ENCODE measurements at places on chromosomes 5 and 9.
A peak's percentile ranks its signal among the peaks of the same experiment; 100 is the strongest.

GRCh38 chr9:126611592-126612325 is 2.0 kb upstream of the LMX1B start:
- DNase-seq = peak; percentile 42

DNA sequence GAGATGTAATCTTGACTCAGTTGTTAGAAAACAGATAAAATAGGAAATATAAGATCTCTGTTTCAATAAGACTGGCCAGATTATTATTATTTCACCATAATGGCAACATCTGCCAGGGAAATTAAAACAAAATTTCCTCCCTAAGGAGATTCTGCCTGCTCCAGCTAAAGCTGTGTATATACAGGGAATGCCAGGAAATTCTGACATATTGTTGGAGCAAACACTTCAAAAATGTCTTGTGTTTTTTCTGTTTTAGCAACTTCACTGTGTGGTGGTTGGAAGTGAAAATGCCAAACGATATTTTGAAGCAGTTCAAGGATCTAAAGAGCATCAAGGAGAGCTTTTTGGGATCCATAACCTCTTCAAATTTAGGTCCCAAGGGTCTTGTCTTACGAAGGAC is 90.8 kb downstream of the ERCC6L2 start:
- DNase-seq = no peak

DNA sequence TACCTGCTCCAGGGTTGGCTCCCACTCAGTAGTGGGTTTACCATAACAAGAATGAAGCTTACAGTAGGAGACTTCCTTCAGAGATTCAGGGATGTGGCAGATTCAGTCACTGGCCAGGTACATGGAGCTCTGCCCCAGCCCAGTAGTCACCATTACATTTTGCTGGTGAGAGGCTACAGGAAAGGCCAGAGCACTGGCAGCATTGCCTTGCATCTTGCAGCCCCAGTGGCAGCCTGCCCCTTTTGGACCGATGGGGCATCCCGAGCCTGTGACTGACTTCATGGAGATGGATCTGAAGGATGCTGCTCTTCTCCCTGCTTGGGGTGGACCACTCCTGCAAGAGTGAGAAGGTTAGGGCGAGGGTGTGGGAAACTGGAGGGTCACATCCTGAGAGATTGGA is 16.8 kb downstream of the TAS2R1 start:
- no peak for DNase-seq

DNA sequence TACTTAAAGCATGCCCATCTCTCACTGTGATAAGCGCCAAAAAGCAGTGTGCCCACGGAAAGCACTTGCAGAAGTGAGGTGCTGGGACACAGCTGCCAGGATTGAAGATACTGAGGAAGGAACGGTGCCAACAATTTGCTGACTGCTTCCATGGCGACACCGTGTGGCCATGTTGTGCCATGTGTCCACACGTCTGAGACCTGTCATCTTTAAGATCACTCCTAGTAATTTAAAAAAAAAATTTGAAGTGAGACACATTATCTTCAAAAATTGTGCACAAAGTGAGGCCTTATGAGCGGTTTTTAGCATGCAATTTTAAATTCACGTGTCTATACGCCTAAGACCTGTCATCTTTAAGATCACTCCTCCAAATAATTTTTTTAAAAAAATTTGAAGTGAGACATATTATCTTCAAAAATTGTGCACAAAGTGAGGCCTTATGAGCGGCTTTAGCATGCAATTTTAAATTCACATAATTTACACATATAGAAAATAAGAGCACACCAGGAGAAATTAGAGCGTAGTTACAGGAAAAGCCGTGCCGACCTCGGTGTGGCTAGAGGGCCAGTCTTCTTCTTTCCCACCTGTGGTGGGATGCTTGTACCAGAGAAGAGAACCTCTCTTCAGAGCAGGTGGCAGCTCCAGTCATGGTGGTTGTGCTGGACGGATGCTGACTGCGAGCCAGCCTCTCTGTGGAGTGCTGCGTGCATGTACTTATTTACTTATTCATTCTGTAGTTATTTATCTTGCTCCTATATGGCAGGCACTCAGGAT is 21.4 kb upstream of the FLT4 start:
- DNase-seq = no peak

DNA sequence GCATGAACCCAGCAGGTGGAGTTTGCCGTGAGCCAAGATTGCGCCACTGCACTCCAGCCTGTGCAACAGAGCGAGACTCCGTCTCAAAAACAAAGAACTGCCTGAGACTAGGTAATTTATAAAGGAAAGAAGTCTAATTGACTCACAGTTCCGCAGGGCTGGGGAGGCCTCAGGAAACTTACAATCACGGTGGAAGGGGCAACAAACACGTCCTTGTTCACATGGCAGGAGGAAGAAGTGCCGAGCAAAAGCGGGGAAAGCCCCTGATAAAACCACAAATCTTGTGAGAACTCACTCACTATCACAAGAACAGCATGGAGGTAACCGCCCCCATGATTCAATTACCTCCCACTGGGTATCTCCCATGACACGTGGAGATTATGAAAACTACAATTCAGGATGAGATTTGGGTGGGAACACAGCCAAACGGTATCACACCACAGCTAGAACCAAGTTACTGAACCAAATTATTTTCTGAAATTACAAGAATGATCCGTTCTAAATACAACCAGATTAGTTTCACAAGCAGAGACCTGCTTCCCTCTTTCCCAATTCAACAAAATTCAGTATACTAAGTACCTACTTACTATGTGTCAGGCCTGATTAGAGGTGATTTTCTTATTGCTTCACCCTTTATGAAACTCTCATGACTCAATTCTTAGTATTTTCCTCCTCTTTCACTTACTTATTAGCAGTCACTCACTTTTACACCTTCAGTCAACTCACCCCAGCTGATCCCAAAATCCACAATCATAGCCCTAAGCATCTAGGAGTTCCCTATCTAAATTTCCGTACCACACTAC is 8.4 kb downstream of the UBTD2 start:
- peak; percentile 10 for DNase-seq

DNA sequence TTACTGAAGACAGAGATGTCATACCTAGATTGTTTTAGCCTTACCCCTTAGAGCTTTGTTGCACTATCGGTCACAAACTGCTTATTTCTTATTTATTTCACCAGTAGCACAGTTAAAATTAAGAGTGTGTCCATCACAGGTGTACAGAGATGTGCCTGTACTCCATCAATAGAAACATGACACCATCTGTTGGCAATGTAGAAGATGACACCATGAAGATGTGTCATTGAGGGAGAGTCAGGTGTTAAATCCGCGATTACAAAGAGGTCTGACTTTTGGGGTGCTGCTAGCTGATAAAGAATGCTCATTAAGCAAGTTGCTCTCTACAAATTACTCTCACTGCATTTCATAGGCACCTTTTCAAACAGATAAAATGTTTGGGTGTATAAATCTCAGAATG is 164.4 kb downstream of the SMARCA2 start:
- no peak for DNase-seq

DNA sequence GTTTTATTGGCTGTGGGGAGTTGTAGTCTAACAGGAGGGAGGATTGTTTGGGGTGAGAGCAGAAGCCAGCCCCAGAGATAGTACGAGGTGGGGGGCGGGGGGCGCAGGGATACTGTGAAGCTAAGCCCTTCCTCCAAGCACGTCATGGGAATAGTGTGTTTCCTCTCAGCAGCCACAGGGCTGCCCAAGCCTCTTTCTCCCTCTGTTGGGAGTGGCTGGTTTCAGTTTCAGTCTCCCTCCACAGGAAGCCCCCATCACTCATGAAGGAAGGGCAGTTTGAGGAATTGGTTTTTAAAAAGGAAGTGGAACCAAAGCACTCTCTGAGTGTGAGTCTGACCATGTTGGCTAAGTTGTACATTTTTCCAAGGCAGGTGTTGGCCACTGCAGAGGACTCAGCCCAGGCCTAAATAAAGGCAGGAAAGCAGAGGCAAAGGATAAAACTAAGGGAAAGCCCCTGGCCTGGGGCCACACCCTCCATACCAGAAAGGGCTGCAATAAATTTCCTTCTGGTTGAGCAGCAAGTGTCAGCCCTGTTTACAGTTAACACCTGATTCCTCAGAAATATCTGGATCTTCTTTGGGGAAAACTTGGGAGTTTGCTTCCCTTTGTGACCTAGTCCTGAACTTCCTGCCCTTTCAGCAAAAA is 3.2 kb downstream of the RAB24 start:
- DNase-seq = peak; percentile 47

Data from stimulated activated CD8-positive, alpha-beta memory T cell treated with anti-CD3 and anti-CD28 coated beads, Interleukin-7, amount 100 ng/mL, for 1 hour (primary cell).